Activated naive CD8-positive, alpha-beta T cell treated with anti-CD3 and anti-CD28 coated beads, Interleukin-2, amount 10 ng/mL, durations not matched to agents 7 days and 5 days (primary cell): ENCODE measurements at places on chromosomes 2 and 18. TPM values are rescaled to one million over a fixed set of nuclear protein-coding genes. Genes with fewer than 3 reads are reported as not detected.

- no peak for DNase-seq
- H3K27ac ChIP-seq, result peak overlapping the region; percentile 97
- H3K27me3 ChIP-seq, result no peaks in the 10 kb centered on the region
- peaks cover 74% of the 10 kb centered on the region for H3K4me1 ChIP-seq
- peaks cover 25% of the 10 kb centered on the region for H3K36me3 ChIP-seq
- peak overlapping the region; percentile 92 for H3K4me3 ChIP-seq
Measured at GRCh38 chr2:86821842-86822241, 31.1 kb upstream of the CD8A start.

DNA sequence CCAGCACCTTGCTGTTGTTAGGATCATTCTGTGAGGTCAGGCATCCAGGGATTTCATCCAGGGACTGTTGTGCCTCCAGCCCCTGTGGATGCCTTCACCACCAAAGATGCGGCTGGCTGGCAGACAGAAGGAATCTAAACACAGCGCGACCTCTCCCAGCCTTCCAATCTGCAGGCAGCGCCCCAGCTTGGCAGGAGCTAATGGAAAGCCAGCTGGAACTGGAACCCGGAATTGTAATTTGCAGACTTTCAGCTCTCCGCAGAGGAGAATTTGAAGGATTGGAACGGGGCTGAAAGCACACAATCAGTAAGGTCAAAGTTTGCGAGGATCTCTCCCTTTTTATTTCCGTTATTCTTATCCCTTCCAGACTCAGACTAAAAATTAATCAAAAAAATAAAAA lies 127.8 kb downstream of the TRIB2 start:
- no peak overlapping the region for H3K27ac ChIP-seq
- H3K36me3 ChIP-seq, result no peaks in the 10 kb centered on the region
- no peak for DNase-seq
- H3K4me3 ChIP-seq, result no peak overlapping the region
- peaks cover 46% of the 10 kb centered on the region for H3K27me3 ChIP-seq

DNA sequence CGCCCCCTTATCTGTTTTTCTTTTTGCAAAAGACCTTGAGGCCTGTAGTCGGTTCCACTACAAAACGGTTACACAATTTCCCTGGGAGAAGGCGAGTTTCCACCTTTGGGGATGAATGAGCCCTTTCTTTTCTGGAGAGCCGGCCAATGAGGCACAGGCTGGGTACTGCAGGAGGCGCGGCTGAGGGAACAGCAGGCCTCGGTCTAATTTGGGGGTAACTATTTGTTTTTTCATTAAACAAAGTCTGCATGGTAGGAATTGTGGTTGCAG lies 129.2 kb downstream of the MYCN start:
- no peak overlapping the region for H3K27ac ChIP-seq
- no peaks in the 10 kb centered on the region for H3K27me3 ChIP-seq
- no peaks in the 10 kb centered on the region for H3K4me1 ChIP-seq
- no peaks in the 10 kb centered on the region for H3K36me3 ChIP-seq
- no peak for DNase-seq

The ZEB2 gene
- total RNA-seq, result 17.8 TPM

DNA sequence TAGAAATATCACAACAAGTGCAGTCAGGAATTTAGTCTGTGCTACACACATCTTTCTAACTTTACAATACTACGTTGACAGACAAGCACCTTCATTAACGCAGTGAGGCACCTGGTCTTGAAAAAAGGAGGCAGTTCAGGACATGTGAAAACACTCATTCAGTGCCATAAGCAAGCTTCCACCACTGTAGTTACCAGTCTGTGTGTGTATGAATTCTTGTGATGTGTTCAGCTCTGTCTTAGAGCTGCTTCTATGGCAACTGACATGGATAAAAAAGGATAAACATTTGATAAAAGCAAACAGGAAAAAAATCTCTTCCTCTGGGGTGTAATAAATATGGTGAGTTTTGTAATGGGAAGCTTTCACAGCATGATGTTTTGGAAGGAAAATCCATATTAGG lies 623.8 kb upstream of the NXPH2 start:
- no peak for DNase-seq
- no peak overlapping the region for H3K4me3 ChIP-seq
- H3K4me1 ChIP-seq, result no peaks in the 10 kb centered on the region
- H3K27ac ChIP-seq, result no peak overlapping the region
- no peaks in the 10 kb centered on the region for H3K27me3 ChIP-seq

DNA sequence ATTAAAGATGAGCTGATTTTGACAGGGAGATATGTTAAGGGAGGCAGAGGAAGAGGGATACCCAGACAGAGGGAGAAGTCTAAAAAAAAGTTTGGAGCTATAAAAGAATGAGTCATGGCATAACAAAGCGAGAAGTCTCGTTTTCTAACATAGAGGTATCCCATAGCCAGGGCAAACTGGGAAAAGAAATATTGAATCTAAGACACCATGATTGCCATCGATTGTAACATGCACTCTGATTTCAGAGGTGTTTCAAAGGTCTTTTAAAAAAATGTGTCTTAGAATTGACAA lies 110.7 kb downstream of the MDH1 start:
- no peak overlapping the region for H3K27ac ChIP-seq
- no peaks in the 10 kb centered on the region for H3K36me3 ChIP-seq
- no peaks in the 10 kb centered on the region for H3K27me3 ChIP-seq
- H3K4me1 ChIP-seq, result no peaks in the 10 kb centered on the region

- DNase-seq, result peak; percentile 53
- no peaks in the 10 kb centered on the region for H3K36me3 ChIP-seq
- H3K4me3 ChIP-seq, result peak overlapping the region; percentile 26
Measured at GRCh38 chr2:176130147-176130956, 847 bp downstream of the HOXD8 start.

The NDC80 gene
- 67.0 TPM for total RNA-seq

The RUFY4 gene
- 3.0 TPM for total RNA-seq

The G6PC2 gene
- total RNA-seq, result not detected

The RAB6C gene
- 0.11 TPM for total RNA-seq

GRCh38 chr2:141778315-141778835 lies 352.4 kb downstream of the LRP1B start:
- no peaks in the 10 kb centered on the region for H3K4me1 ChIP-seq
- no peaks in the 10 kb centered on the region for H3K36me3 ChIP-seq
- no peaks in the 10 kb centered on the region for H3K27me3 ChIP-seq
- H3K27ac ChIP-seq, result no peak overlapping the region
- no peak for DNase-seq
- H3K4me3 ChIP-seq, result no peak overlapping the region

The NAT8 gene
- total RNA-seq, result not detected

DNA sequence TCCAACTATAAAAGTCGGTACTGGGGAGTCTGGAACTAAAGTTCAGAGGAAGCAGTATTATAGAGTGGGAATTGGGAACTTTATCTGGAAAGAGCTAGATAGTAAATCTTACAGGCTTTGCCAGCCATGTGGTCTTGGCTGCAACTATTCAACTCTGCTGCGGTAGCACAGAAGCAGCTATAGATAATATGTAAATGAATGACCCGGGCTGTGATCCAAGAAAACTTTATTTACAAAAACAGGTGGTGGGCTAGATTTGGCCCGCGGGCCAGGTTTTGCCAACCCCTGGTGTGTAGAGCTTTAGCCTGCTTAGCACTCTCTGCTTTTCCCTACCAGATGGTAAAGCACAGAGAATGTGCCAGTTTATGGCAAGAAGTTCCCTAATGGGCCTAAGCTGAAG lies 70.8 kb downstream of the TNP1 start:
- DNase-seq, result no peak
- H3K4me1 ChIP-seq, result no peaks in the 10 kb centered on the region
- no peaks in the 10 kb centered on the region for H3K36me3 ChIP-seq
- H3K27ac ChIP-seq, result no peak overlapping the region

- H3K36me3 ChIP-seq, result no peaks in the 10 kb centered on the region
- no peak overlapping the region for H3K27ac ChIP-seq
- H3K4me3 ChIP-seq, result no peak overlapping the region
- no peak for DNase-seq
Measured at GRCh38 chr2:98875081-98875728, 60.8 kb downstream of the CRACDL start.

- peak overlapping the region; percentile 77 for H3K27ac ChIP-seq
- H3K4me3 ChIP-seq, result no peak overlapping the region
- H3K27me3 ChIP-seq, result no peaks in the 10 kb centered on the region
- no peaks in the 10 kb centered on the region for H3K36me3 ChIP-seq
- H3K4me1 ChIP-seq, result peaks cover 9% of the 10 kb centered on the region
Measured at GRCh38 chr2:28348921-28349320, 43.7 kb upstream of the FOSL2 start.

The SERPINB10 gene
- not detected for total RNA-seq

DNA sequence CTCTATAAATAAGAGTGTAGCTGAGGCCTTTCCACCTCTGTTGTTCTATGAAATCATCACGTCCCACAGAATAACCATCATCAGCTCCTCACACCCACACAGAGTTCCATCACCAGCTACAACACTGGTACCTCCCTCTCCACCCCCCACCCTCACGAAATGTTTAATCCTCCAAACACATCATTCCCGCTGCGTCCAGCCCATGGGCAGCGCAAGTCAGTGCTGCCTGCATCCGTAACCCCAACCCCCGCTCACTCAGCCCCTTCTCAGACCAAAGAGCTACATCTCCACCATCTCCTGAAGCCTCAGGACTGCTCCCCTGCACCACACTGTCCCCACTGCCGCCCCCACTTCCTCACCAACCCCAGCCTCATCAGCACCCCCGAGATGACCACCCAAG lies 19.4 kb downstream of the DNMT3A start:
- peaks cover 37% of the 10 kb centered on the region for H3K36me3 ChIP-seq
- no peaks in the 10 kb centered on the region for H3K27me3 ChIP-seq
- DNase-seq, result no peak
- peaks cover 31% of the 10 kb centered on the region for H3K4me1 ChIP-seq
- H3K27ac ChIP-seq, result peak overlapping the region; percentile 82

GRCh38 chr2:112061840-112062239 lies 6.8 kb downstream of the TMEM87B start:
- DNase-seq, result no peak
- H3K4me3 ChIP-seq, result no peak overlapping the region
- no peaks in the 10 kb centered on the region for H3K27me3 ChIP-seq
- no peak overlapping the region for H3K27ac ChIP-seq
- peaks cover 35% of the 10 kb centered on the region for H3K4me1 ChIP-seq

DNA sequence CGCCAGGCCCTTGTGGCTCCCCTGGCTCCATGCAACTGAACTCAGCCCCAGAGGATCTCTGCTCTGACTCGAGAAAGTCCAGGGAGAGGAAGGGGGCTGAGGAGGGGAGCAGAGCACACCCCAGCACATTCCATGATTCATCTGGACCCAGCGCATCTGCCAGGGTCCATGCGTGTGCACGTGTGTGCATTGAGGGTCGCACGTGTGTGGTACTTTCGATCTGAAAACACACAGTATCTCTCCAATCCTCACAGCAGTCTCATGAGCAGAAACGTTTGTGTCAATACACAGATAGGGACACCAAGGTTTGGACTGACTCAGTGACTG lies 146.4 kb upstream of the ID2 start:
- DNase-seq, result no peak
- H3K36me3 ChIP-seq, result peaks cover 16% of the 10 kb centered on the region
- H3K27ac ChIP-seq, result no peak overlapping the region
- H3K27me3 ChIP-seq, result no peaks in the 10 kb centered on the region
- H3K4me1 ChIP-seq, result peaks cover 35% of the 10 kb centered on the region
- no peak overlapping the region for H3K4me3 ChIP-seq

DNA sequence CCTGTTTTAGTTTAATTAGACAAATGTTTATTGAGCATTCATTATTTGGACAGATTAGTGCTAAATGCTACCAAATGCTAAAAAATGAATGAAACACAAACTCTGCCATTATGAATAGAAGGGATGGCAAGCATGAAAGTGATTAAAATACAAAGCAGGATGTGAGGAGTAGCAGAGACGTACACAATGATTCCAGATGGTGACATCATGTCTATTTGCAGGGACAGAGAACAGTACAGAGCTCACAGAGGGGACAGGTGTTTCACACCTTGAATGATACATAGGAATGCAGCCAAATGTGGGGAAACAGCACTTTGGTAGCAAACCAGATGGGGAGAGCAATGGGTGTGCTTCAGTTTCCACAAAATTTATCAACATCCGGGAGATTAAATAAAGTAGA lies 76.3 kb downstream of the CD226 start:
- no peak overlapping the region for H3K4me3 ChIP-seq
- H3K36me3 ChIP-seq, result peaks cover 38% of the 10 kb centered on the region
- H3K27ac ChIP-seq, result no peak overlapping the region
- H3K4me1 ChIP-seq, result peaks cover 8% of the 10 kb centered on the region
- DNase-seq, result no peak

- peaks cover 15% of the 10 kb centered on the region for H3K27me3 ChIP-seq
- peaks cover 12% of the 10 kb centered on the region for H3K4me1 ChIP-seq
- no peak overlapping the region for H3K4me3 ChIP-seq
- no peak overlapping the region for H3K27ac ChIP-seq
- DNase-seq, result no peak
- H3K36me3 ChIP-seq, result peaks cover 3% of the 10 kb centered on the region
Measured at GRCh38 chr2:109231996-109232705, 103.1 kb downstream of the SH3RF3 start.

GRCh38 chr18:58896734-58897508 lies 32.2 kb downstream of the ZNF532 start:
- peaks cover 12% of the 10 kb centered on the region for H3K27me3 ChIP-seq
- H3K27ac ChIP-seq, result no peak overlapping the region
- H3K4me1 ChIP-seq, result peaks cover 12% of the 10 kb centered on the region
- no peak overlapping the region for H3K4me3 ChIP-seq
- no peak for DNase-seq

DNA sequence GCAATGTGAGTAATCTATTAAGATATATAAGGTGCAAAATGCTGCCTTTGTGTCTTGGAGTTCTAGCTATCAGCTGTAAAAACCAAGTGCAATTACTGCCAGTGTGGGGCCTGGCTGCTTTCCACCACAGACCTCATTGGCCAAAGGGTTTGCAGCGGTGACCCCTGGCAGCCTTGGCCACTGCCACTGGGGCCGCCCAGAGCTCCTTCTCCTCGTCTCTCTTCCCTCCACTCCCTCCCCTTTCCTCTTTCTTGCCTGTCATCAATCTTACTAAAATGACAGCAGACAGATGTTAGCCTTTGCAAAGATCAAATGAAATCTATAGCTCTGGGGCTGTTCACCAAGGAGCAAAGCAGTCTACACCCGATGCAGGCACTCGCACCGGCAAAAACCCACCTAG lies 986.3 kb downstream of the BCL11A start:
- no peak for DNase-seq
- H3K36me3 ChIP-seq, result no peaks in the 10 kb centered on the region
- no peak overlapping the region for H3K4me3 ChIP-seq
- H3K27me3 ChIP-seq, result no peaks in the 10 kb centered on the region
- H3K27ac ChIP-seq, result no peak overlapping the region

GRCh38 chr2:66538291-66538690 lies 103.4 kb downstream of the MEIS1 start:
- no peaks in the 10 kb centered on the region for H3K4me1 ChIP-seq
- no peak overlapping the region for H3K4me3 ChIP-seq
- no peak for DNase-seq
- H3K36me3 ChIP-seq, result no peaks in the 10 kb centered on the region
- peaks cover 3% of the 10 kb centered on the region for H3K27me3 ChIP-seq
- no peak overlapping the region for H3K27ac ChIP-seq

The LRRTM1 gene
- total RNA-seq, result not detected

- peaks cover 1% of the 10 kb centered on the region for H3K27me3 ChIP-seq
- H3K27ac ChIP-seq, result no peak overlapping the region
- H3K4me3 ChIP-seq, result no peak overlapping the region
- no peak for DNase-seq
Measured at GRCh38 chr2:137199751-137200150, 434.4 kb downstream of the THSD7B start.

- H3K4me1 ChIP-seq, result no peaks in the 10 kb centered on the region
- H3K27ac ChIP-seq, result no peak overlapping the region
- no peak overlapping the region for H3K4me3 ChIP-seq
- no peak for DNase-seq
- H3K27me3 ChIP-seq, result no peaks in the 10 kb centered on the region
Measured at GRCh38 chr2:129490641-129491040, 488.8 kb upstream of the RAB6C start.

The GNLY gene
- 22.0 TPM for total RNA-seq

GRCh38 chr18:23825496-23825895 lies 136.2 kb downstream of the LAMA3 start:
- H3K36me3 ChIP-seq, result peaks cover 3% of the 10 kb centered on the region
- no peak overlapping the region for H3K27ac ChIP-seq
- no peak for DNase-seq
